ENCODE measurements at places on chromosomes 5 and 9.

DNA sequence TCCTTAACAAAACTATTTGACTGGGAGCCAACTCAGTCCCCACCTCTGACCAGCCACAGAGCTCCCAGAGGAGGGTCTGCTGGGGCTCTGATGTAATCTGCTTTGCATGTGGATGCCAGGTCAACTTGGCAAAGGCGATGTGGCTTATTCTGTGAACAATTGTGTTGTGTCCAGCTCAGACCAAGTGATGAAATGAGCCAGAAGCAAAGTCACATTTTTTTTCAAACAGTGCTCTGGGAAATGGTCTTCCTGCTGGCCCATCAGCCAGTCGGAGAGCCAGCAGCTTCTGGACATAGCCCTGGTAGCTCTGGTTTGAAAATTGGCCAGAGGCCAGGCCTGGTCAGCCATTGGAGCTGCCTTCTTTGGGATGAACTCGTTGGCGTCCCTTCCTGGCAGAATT, 86.5 kb downstream of the ANGPTL2 start:
- no peak for DNase-seq

- no peak for DNase-seq
These were observed 262.4 kb upstream of the ACTBL2 start for GRCh38 chr5:57745029-57745428.

GRCh38 chr9:35406183-35406959, 83.5 kb upstream of the RUSC2 start:
- no peak for DNase-seq

DNA sequence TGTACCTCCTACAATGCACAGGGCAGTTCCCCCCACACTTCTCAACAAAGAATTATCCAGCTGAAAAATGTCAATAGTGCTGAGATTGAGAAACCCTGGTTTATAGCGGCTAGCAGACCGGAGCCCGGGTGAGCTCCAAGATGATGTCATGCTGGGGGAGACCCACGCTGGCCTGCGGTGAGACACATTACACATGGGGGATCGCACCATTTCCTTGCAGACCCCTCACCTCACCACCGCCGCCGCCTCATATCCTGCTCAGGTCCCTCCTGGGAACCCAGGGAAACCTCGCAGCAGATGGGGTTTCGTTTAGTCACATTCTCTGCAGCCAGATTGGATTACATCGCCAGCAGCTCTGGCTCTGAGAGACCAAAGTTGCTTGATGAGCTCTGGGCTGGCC, 14.7 kb upstream of the TNC start:
- no peak for DNase-seq

GRCh38 chr9:82206946-82207345, 218.4 kb downstream of the SPATA31D1 start:
- DNase-seq = no peak
